Tibial nerve (tissue), 4 donors: ENCODE measurements at places on chromosomes 4 and X. TPM values are rescaled to one million over a fixed set of nuclear protein-coding genes. Genes with fewer than 3 reads are reported as not detected.

The POLA1 gene
- total RNA-seq: 14.7 TPM

- H3K27me3 ChIP-seq: no peaks in the 10 kb centered on the region
- H3K36me3 ChIP-seq: no peaks in the 10 kb centered on the region
- no peak overlapping the region for H3K4me3 ChIP-seq
- H3K27ac ChIP-seq: peak overlapping the region; percentile 39
- H3K4me1 ChIP-seq: no peaks in the 10 kb centered on the region
- DNase-seq: no peak
Measured at GRCh38 chr4:173807347-173807746, 277.3 kb upstream of the HAND2 start.

- no peak overlapping the region for H3K27ac ChIP-seq
- DNase-seq: no peak
- no peaks in the 10 kb centered on the region for H3K27me3 ChIP-seq
- no peak overlapping the region for H3K4me3 ChIP-seq
Measured at GRCh38 chr4:153110739-153111138, 93.5 kb upstream of the TRIM2 start.

GRCh38 chr4:81436096-81436495 is 35.6 kb downstream of the RASGEF1B start:
- no peak for DNase-seq
- H3K27me3 ChIP-seq: no peaks in the 10 kb centered on the region
- no peaks in the 10 kb centered on the region for H3K4me1 ChIP-seq
- no peak overlapping the region for H3K27ac ChIP-seq

GRCh38 chr4:165583341-165583740 is 204.5 kb downstream of the CPE start:
- H3K4me1 ChIP-seq: no peaks in the 10 kb centered on the region
- H3K27me3 ChIP-seq: no peaks in the 10 kb centered on the region
- H3K4me3 ChIP-seq: no peak overlapping the region
- DNase-seq: no peak
- no peaks in the 10 kb centered on the region for H3K36me3 ChIP-seq

DNA sequence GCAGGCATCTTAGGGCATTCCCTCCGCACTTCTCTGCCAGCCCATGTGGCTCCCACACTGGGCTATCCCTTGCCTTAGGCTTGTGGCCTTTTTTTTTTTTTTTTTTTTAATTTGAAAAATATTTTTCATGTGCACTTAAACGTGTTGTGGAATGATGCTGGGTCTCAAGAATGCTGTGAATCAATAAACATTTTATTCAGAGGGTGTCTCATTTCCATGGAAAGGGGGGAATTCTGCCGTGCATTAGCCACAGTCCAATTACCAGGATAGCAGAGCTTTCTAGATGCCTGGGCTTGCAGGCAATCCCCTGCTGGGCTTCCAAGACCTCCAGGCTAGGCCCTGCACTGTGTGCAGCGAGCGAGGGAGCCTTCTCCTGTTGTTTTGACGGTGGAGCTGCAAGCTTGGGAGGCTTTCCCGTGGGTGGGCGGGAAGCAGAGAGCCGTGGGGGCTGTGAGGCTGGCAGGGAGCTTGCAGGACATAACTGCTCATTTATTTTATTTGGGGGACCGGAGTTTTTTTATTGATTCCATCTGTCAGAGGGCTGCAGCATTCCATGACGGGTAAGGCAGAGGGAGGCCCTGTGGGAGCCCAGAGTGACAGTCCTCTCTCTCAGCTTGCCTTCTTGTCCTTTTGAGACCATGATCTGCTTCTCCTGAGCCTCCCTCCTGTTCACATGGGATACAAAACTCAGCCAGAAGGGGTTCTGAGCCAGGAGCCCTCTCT is 2.6 kb upstream of the CPZ start:
- peaks cover 20% of the 10 kb centered on the region for H3K4me1 ChIP-seq
- H3K36me3 ChIP-seq: no peaks in the 10 kb centered on the region
- H3K27me3 ChIP-seq: no peaks in the 10 kb centered on the region
- DNase-seq: no peak
- H3K27ac ChIP-seq: no peak overlapping the region

DNA sequence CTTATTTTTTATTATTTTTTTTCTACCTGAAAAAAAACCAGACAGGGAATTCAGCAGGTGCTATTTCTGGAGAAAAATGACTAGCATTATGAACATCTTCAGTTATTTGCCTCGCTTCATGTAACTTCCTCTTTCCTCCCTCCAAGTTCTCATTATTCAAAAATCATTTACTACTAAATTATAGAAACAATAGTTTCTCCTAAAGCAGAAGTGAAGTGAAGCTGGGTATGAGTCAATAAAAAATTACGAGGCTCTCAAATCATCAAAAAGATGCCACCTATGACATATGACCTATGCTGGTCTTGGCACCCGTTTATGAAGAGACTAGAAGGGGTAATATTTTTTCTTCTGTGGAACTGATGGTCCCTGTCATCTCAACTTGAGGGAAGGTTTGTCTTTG is 145.0 kb upstream of the AADAT start:
- no peak overlapping the region for H3K4me3 ChIP-seq
- H3K27ac ChIP-seq: no peak overlapping the region
- no peaks in the 10 kb centered on the region for H3K27me3 ChIP-seq
- H3K36me3 ChIP-seq: no peaks in the 10 kb centered on the region

GRCh38 chr4:8323947-8324555 is 54.5 kb downstream of the HTRA3 start:
- no peaks in the 10 kb centered on the region for H3K27me3 ChIP-seq
- H3K4me3 ChIP-seq: no peak overlapping the region
- H3K27ac ChIP-seq: no peak overlapping the region
- no peaks in the 10 kb centered on the region for H3K36me3 ChIP-seq
- DNase-seq: no peak
- no peaks in the 10 kb centered on the region for H3K4me1 ChIP-seq

- no peaks in the 10 kb centered on the region for H3K4me1 ChIP-seq
- DNase-seq: no peak
- no peak overlapping the region for H3K4me3 ChIP-seq
- H3K36me3 ChIP-seq: no peaks in the 10 kb centered on the region
- H3K27me3 ChIP-seq: no peaks in the 10 kb centered on the region
Measured at GRCh38 chr4:56342746-56343145, 44.5 kb downstream of the AASDH start.
